Peyer's patch (tissue), 4 donors: ENCODE measurements at places on chromosomes 4 and X. TPM values are rescaled to one million over a fixed set of nuclear protein-coding genes. Genes with fewer than 3 reads are reported as not detected.

Gene PCYT1B
- total RNA-seq = not detected

Gene GK
- total RNA-seq = 53.6 TPM

DNA sequence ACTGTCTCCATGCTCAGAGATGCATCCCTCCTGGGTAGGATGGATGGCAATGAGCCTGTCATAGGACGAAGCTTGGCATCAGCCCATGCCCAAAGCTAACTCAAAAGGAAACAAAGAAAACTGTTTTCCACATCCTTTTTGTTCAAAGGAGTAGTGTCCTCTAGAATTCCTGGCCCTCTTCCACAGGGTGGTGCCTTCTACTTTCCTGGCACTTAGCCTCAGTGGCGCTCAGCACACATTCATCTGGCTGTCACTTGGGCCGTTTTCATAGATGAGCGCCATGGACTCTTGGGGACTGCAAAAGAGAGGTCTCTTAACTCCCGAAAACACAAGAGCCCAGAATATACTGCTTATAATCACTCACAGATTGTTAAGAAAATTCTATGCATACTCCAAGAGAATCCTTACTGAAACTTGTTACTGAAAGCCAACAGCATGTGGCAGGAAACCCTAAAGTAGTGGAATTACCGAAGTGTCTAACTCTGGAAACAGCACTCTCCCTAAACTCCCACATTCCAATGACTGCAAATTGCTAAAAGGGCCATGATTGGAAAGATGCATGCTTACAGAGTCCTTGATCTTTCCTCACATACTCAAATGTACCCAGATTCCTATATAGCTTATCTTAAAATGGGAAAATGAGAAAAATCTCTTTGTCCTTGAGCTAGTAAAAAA lies 110.0 kb downstream of the HS6ST2 start:
- DNase-seq = no peak

DNA sequence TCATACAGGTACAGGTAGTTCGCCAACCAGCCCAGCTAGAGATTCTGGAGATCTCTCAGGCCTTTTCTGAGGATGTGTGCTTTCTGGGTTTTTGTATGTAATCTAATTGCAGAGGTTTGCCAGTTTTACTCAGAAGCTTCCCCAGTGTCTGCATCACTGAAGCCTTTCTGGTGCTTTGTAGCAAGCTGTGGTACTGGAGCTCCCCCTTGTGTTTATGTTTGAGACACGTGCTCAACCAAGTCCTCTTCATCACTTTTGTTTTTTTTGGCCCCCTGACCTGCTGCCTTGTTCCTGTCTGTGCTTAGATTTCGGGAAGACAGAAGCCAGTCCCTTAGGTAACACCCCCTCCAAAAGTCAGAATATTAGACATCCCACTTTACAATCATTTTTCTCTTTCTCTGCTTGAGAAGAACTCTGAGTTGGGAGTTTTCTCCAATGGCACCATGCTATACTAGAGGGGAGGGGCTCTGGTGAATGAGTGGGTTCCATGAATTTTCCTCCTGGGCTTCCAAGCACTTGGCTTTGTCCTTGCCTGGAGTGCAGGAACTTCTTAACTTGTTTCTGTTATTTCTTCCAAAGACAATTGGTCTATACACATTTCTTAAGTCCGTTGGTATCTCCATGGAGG lies 128.4 kb upstream of the TBC1D9 start:
- DNase-seq = peak; percentile 44
